Stimulated activated CD8-positive, alpha-beta memory T cell treated with anti-CD3 and anti-CD28 coated beads, Interleukin-15, amount 100 ng/mL, for 1 hour (primary cell): ENCODE measurements at places on chromosomes 5 and 9.

GRCh38 chr9:37444890-37445289, 20.4 kb downstream of the ZBTB5 start:
- DNase-seq: no peak

GRCh38 chr5:137492331-137492730, 6.8 kb downstream of the SPOCK1 start:
- no peak for DNase-seq

DNA sequence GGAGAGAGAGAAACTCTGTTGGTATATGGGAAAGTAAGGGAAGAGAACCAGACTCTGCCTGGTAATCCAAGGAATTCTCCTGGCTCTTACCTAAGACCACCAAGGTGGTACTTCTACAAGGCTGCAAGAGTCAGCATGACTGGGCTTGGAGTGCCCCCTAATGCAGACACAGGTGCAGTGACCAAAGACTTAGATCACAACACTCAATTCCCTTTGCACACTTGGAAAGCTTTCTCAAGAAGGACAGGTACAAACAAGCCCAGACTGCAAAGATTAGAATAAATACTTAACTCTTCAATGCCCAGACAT, 25.2 kb downstream of the UGT3A2 start:
- DNase-seq: no peak

GRCh38 chr5:102545175-102545574, 46.4 kb upstream of the SLCO6A1 start:
- no peak for DNase-seq

GRCh38 chr9:89317282-89317681, 1.0 kb upstream of the SECISBP2 start:
- no peak for DNase-seq

DNA sequence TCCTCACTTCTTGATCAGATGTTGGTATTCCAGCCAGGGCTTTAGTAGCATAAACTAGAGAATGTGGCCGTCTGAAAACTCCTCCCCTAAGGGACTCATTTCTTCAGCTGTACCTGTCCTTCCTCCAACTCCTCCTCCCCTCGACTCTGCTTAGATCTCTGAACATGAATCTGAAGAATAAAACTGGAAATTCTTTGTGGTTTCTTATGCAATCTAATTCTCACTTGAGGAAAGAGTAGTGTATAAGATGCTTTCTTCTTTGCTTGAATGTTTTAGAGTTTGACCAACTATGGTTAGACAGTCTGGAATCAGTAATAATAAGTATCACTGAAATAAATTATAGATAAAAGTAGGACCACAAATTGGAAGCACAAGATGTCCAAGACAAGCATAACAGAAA, 128.5 kb downstream of the LRRC70 start:
- no peak for DNase-seq

GRCh38 chr5:60597572-60598320, 102.2 kb downstream of the DEPDC1B start:
- no peak for DNase-seq

DNA sequence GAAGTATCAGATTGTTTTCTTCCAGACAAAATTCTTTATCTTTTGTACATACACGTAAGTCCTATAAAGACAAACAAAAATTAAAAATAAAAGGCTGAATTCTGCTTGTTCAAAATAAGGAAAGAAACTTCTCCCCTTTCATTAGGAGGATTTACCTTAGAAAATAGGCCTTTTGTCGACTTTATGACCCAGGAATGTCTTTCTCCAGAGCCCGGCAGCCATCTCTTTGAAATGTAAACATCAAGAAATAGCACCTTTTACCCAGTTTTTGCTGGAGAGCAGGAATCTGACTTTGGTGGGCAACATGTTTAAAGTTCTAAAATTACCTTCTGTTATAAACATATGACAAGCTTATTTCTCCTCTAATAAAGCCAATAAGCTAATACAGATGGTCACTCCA, 373.0 kb upstream of the FTMT start:
- DNase-seq: no peak

DNA sequence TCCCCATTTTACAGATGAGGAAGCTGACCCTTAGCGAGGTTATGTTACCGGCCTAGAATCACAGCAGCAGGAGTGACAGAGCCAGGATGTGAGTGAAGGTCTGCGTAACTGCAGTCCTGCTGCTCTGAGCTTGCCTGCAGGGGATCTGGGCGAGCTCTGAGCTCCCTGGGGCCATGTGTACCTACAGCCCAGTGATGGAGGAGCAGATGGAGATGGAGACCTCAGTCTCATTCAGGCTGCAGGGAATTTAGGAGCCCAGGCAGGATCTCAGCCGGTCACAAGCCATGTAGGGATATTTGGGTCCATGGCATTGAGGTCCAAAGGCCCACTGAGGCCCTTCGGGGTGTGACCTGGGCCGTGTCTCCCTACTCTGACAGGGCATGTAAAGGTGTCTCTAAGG, 170.6 kb downstream of the CACNA1B start:
- no peak for DNase-seq

GRCh38 chr5:51734677-51735076, 351.4 kb downstream of the ISL1 start:
- no peak for DNase-seq

GRCh38 chr5:167147879-167148278, 1143.6 kb upstream of the WWC1 start:
- DNase-seq: no peak

DNA sequence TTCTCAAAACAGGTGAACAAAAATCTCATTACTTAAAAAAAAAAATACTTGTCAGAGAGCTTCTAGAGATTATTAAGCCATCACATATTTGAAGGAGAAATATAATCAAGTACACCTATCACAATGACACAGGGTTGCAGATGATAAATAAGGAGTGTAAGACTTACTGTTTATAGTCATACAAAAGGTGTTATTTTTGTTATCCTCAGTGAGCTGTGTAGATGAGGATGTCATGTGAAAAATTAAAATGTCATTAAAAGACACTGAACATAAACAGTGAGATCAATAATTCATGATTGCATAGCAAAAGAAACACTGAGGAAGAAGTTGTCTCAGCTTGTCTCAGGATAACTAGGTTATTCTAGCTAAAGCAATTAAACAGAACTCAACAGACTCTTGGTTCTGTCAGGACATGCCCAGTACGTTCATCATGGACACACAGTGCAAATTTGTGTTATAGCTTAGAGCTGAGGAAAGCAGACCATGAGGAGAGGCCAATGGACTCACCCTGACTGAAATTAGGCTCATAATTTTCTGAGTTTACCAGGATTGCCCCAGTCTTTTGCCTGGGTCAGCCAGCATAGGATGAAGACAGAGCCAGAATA, 1162.6 kb upstream of the C9orf72 start:
- DNase-seq: no peak

- DNase-seq: no peak
These were observed 159.9 kb downstream of the TMEM38B start for GRCh38 chr9:105854026-105854782.

DNA sequence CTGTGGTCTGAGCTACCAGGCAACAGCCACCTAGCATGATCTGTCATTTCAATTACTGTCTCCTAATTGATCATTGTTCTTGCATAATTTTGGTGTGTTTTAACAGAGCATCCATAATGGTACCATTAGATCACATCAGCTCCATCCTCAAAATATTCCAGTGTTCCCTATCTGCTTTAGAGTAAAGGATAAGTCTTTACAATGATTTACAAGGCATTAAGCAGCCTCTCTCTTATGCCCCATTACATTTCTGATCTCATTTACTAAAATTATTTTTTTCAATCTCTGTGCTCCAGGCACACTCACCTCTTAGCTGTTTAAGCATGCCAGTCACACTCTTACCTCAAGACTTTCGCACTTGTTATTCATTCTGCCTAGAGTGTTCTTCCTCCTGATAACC, 389.9 kb upstream of the PTPRD start:
- no peak for DNase-seq

GRCh38 chr5:40041452-40041851, 616.7 kb upstream of the DAB2 start:
- DNase-seq: no peak

DNA sequence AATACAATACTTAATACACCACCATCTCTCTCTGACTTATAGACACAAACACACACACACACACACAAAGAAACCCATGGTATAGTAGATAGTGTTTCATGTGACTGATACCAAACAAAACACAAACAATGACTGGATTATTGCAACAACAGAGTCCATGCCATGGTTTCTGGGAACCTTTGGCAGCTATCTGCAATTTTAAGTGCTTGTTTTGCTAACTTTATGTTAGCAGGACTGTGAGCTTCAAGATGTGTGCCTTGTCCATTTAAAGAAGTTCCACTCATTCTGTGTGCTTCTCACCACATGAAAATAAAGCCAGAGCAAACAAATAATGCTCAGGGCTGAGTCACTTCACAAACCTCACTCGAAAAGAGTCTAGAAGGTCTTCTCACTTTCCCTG, 15.1 kb upstream of the LURAP1L start:
- DNase-seq: no peak

GRCh38 chr9:35341021-35341420, 148.9 kb upstream of the RUSC2 start:
- no peak for DNase-seq

GRCh38 chr5:151648089-151648488, 38.6 kb downstream of the SPARC start:
- no peak for DNase-seq

DNA sequence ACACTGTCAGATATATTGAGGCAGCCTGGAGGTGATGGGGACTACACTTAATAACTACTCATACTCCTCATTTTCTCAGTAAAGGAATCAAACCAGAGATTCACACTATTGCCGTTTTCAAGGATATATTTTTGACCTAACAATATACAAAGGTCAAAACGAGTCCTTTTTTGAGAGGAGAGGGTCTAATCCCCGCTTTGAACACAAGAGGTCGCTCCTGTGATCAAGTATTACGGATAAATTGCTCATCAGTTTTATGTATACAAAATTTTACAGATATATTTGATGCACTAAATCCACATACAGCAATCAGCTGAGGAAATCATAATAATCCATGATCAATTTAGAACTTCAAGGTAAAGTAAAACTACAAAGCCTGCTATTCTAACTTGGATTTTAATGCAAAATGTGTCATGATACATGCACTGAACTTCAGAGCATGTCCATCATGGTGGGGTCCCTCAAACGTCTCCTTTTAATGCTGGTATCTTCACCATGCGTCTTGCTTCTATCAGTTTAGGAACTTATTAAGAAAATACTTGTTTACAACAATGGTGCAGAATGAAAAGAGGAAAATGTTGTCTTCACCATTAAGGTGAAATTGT, 2.5 kb upstream of the ISL1 start:
- DNase-seq: no peak

- DNase-seq: no peak
These were observed 263.5 kb downstream of the ARHGAP26 start for GRCh38 chr5:143033535-143034250.

DNA sequence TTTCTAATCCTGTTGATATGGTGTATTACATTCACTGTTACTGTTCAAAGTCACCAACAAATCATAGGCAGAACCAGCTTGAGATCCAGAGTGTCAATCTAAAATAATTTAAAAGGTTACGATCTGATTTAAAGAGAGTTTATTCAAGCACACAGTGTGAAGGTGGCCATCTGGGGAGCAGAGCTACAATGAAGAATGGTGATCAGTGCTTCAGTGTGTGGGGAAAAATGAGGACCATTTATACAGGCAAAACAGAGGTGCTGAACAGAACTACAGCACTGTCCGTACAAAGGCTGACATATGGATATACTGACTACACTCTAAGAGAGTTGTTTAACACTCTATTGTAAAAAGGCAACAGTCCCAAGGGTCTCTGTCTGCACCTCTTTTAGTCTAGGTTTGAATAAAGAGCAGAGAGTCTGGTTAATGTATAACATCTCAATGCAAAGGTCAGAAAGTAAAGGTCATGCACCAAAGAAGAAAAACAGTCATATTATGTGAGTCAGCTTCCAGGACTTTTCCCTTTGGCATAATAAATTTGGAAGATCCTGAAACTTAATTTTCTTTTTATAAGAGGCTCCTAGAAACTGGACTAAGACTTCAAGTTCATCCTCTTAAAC, 29.7 kb upstream of the TDRD7 start:
- DNase-seq: no peak

DNA sequence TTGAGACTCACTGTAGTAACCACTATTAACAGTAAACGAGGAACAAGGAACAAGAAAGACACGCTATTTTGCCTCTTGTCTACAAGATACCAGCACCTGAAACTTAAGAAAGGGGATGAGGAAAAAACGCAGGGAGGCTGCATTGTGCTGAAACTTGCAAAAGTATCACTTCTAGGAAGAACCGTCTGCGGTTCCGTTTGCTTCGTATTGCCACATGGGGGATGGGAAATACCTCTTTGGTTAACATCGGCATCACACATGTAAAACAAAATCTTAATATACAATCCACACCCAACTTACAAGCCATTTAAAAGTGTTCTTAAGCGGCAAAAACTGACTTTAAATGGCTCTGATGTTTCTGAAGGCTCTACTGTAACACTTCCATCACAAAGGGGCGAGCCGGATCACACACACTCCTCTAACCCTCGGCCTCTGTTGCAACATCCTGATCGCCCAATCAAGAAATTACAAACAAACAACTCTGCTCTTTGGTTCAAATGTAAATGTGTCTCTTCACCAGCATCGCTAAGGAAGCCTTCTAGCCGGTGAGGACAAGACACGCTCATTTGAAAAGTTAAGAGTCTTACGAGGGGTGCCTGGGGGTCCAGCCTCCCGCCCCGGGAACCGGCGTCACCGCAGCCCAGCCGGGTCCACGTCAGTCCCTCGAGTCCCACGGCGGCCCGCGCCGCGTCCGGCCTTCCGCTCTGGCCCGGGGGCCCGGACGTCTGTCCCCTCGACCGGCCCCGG, 621 bp downstream of the SEC16A start:
- DNase-seq: no peak

- DNase-seq: no peak
These were observed 25.2 kb downstream of the OCLN start for GRCh38 chr5:69517763-69518212.

DNA sequence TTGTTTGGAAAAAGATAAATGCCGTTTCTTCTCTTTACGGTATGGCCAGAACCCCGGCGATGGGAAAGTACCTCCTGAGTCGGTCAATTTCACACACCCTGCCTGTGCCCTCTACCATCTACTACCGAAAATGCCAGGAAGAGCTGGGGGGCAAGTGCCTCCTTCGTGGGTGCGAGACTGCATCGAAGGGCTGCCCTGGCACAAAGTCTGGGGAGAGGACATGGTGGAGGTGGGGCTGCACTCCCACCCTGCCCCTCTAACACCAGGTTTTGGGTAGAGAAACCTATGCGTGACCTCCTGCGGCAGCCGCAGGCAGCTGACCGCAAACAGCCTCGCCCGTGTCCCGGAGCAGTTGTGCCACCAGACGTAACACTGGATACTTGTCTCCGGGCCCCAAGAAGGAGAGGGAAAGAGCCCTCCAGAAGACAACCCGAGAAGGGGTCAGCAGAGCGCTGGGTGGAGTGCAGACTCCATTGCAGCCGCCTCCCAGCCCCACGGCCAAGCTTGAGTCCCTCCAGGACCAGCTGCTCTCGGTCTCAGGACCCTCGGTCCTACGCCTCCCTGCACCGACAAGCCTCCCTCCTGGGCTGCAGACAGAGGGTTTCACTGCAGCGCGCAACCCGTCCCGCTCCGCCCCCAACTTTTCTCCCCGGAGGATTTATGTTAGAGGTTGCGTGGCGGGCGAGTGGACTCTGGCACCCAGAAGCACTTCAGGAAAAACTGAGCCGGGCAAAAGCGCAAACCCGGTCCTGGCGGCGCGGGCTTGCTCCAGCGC, 823 bp upstream of the PRDM6 start:
- DNase-seq: no peak
